ENCODE measurements at places on chromosomes 1 and 21.

DNA sequence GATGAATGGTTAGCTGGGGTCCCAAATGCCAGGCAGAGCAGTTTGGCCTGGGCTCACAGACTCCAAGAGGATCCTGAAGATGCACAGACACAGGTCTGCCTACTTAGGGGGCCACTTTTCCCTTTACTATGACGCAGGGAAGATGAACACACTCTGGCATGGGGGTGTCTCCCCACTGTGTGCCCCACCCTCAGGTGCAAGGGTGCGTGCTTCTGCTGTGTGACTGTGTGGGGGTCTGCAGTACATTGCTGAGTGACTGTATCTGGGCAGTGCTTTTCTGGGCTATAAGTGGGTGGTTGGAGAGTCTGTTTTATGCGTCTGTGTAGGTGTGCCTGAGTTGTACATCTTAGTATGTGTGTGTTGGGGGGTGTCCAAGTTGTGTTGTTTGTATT, 3.8 kb downstream of the NR0B2 start:
- DNase-seq, result no peak

DNA sequence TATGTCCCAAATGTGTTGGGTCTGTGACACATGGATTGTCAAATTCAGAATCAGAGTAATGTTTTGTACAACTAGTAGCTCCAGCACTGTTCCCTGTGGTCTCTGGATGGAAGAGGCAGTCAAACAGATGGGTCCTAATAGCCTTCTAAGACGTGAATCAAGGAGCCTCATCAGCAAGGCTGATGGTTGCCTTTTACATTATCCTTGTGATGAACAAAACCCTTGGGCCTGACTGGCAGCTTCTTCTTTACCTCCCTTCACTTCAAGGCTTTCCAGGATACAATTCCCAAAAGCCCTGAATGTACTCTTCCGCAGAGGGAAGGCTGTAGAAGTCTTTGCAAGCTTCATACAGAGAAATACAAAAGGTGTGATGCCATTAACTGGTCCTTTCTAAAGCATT, 633.3 kb downstream of the USP25 start:
- DNase-seq, result no peak

- DNase-seq, result no peak
These were observed 8.5 kb downstream of the TXNIP start for GRCh38 chr1:145987926-145988325.

GRCh38 chr1:11869650-11870207, 11.0 kb upstream of the NPPB start:
- no peak for DNase-seq

- DNase-seq, result no peak
These were observed 10.1 kb downstream of the YARS1 start for GRCh38 chr1:32806910-32807523.

All from femur (tissue), 1 donor.